KG1 (cell line): ENCODE measurements at places on chromosomes 1 and 21.

GRCh38 chr1:175237389-175237788 lies 44.8 kb upstream of the KIAA0040 start:
- no peak for DNase-seq

GRCh38 chr1:17984583-17984982 lies 123.0 kb upstream of the IGSF21 start:
- no peak for DNase-seq

GRCh38 chr21:36689324-36689723 lies 9.6 kb upstream of the SIM2 start:
- no peak for DNase-seq

DNA sequence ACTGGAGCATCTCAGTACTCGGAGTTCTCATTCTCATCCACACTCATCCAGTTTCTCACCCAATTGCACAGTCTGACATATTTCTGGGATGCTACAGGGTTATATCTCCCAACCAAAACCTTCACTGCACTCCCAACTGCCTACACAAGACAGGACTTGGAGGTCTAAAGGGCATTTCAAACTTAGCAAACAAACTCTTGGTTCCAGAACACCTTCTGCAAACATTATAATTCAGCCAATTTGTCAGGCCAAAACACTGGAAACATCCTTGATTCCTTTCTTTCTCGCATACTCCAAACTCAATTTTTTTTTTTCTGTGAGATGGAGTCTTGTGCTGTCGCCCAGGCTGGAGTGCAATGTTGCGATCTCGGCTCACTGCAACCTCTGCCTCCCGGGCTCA lies 7.9 kb downstream of the SLAMF1 start:
- no peak for DNase-seq

DNA sequence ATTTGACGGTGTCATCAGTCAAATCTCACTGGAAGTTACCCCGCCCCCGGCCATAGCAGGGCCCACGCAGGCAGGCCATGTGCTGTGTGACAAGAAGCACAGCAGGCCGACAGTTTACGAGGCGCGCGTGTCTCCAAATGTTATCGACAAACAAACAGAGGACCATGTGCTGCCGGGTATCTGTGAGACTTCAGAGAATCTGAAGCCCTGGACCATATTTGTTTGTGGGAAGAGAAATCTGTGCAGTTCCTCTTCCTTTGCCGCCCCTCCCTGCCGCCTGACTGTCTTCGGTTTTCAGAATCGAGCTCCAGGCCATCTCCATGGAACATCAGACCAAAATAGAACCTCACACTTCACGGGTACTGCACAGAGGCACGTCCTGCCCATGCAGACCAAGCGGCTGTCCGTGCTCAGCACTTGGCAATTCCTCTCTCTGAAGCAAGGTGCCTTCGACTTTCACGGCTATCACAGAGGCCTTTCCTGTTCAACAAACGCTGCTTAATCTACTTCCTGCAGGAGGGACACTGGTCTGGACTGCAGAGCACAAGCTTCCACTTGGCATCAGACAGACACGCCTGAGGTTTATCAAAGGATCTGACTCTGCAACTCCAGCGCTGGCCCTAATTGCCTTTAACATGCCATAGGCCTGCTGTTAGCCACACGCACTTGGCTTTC lies 135.7 kb upstream of the KRTAP19-8 start:
- DNase-seq, result no peak

GRCh38 chr21:35319684-35320283 lies 270.7 kb upstream of the RUNX1 start:
- no peak for DNase-seq

GRCh38 chr21:38280867-38281266 lies 24.1 kb downstream of the KCNJ15 start:
- DNase-seq, result no peak

DNA sequence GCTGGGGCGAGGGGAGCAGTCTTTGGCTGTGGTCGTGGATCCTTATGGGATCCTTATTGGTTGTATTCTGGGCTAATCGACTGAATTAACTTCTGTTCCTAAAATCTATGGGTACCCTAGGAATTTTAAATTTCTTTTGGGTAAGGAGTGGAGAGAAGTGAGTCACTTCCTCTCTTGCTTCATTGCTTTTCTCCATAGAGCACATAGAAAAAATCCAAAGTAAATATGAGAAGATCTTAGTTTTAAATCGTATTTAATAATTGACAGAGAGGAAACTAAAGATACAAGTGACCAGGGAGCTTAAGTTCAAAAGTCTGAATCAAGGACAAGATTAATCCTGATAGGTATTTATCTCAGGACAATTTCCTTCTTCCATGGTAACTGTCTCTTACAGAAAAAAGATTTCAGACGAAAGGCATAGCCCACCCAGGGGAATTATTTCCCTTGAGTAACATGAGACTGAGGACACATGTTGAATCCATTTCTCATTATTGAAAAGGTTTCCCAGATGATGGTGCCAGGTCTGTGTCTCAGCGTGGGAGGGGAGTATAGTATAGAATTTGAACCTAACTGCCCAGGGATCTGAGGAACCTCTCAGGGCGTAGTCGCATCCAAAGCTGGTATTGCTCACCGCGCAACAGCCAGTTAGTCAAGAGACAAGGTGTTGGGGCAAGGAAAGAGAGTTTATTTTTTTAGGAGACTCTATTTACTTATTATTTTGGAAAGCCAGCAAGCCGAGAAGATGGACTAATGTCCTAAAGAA lies 28.7 kb upstream of the FASLG start:
- DNase-seq, result no peak

DNA sequence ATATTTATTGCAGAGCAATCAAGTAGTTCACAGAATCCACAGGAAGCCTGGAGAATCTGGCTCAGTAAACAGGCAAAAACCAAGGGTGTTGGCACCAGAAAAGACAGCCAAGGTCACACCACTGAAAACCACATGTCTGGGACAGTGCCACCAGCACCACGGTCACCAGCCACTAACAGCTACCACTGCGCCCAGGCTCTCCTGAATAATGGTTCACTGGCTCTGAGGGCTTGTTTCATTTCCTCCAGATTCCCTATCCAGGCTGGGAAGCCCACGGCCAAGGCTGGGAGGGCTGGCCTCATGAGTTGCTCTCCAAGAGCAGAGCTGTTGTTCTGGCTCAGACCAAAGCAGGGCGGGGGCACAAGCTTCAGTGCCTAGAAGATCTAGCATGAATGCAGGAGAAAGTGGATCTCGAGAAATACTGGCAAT lies 54.5 kb upstream of the PTGFRN start:
- DNase-seq, result no peak

GRCh38 chr1:228313536-228314277 lies 92.9 kb downstream of the TRIM11 start:
- no peak for DNase-seq

DNA sequence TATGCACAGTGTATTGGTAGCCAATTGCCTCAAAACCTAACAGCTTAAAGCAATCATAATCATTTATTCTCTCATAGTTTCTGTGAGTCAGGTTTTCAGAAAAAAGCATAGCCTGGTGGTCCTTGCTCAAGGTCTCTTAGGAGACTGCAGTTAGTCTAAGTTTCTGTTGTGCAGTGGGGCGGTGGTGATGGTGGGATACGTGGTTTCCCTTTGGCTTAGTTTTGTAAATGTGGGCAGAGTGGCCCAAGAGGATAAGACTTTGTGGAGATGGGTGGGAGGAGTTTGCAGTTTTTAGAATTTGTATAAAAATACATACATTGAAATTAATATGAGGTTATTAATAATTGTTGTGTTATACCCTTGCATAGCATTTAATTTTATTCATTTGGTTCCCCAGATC lies 68.6 kb downstream of the NOS1AP start:
- DNase-seq, result no peak

GRCh38 chr1:188584119-188584518 lies 1755.4 kb downstream of the PLA2G4A start:
- no peak for DNase-seq

- no peak for DNase-seq
Observed at GRCh38 chr1:41535716-41536115, 51.2 kb upstream of the EDN2 start.

GRCh38 chr1:91537281-91537986 lies 36.8 kb downstream of the CDC7 start:
- no peak for DNase-seq

- no peak for DNase-seq
Observed at GRCh38 chr1:234833646-234834045, 223.7 kb upstream of the IRF2BP2 start.

DNA sequence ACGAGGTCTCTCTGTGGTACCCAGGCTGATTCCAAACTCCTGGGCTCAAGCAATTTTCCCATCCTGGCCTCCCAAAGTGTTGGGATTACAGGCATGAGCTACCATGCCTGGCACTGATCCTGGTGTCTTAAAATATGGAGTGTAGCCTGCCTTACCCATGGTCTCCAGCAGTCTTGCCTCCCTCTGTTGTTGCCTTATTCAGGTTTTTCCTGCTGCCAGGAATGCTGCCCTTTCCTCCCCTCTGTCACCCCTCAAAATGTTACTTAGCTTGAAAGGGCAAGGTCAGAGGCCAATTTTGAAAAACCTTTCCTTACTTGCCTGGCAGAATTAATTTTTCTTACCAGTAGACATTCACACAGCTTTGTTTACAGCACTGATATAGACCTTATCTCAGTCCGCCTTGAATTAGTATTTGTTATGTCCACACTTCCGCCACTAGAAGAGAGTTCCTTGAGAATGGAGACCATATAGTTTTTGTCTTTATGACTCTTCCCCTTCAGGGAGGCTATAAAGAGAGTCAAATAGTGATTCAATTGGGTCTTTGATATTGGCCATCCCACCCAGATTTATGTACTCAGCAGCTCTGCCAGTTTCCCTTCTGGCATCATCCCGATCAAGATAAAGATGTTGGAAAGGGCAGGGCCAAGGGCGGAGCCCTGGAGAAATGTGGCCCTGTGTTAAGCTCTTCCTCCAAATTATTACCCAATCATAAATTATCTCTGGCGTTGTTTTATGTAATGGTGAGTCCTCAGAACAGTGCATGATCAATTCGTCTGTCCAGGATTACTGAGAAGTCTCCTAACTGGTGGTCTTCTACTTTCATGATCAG lies 38.8 kb downstream of the C1orf21 start:
- no peak for DNase-seq

DNA sequence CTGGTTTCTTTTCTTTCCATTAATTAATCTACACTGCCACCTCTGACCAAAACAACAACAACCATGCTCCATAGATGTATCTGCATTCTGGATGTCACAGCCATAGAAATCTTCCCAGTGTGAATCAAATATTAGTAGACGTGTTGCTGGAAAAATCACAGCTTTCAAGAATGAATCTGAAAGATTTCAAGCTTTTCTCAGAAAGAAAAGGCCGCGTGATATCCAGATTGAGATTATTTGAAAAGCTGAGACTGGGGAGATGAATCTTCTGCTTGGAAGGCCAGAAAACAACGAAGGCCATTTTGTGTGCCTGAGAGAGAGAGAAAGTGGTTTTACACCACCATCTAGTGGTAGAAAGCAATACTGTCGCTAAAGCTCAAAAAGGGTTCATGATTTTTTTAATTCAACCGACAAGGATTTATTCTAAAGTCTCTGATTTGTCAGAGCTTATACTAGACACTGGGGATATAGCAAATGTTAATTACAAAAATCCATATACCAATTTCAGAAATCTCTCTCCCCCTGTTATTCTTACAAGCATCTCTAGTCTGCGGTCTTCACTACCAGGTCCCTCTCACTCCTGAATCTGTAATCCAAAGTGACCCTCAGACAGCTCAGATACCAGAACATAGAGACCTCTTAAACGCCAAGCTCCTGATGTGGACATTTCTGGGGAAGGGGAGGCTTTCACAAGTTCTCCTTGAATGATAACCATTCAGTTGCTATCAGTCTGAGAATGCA lies 87.5 kb upstream of the SGIP1 start:
- DNase-seq, result peak; percentile 70

DNA sequence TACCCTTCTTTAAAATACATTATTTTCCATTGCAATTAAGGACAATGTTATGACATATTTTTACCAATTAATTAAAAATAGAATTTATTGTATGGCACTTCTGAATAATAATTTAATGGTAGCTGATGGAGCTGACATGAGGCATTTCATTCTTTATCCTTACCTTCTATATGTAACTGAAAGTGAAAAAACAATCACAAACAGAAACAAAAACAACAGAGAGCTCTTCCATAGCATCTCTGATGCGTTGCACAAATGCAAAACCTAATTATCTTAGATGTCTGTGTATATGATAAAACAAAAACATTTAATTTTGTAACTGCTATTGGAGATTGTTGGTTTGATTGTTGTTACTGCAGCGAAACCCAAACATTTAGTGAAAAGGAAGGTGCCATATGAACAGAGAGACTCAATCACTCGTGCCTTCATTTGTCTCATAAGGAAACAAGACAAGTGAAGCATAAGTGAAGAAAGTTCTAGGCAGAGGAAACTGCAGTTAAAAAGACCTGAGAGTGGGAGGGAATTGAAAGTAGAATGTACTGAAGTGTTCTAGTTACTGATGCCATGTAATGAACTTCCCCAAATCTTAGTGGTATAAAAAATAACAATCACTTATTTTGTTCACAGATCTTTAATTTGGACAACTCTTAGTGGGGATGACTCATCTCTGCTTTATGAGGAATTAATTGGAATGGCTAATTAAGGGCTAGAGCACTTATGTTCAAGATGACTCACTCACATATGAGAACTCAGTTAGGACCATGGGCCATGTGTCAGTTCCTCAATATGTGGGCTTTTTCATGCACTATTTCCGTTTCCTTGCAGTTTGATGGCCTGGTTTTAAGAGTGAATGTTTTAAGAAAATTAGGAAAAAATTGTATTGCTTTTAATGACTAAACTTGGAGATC lies 245.0 kb upstream of the OLFM3 start:
- no peak for DNase-seq

DNA sequence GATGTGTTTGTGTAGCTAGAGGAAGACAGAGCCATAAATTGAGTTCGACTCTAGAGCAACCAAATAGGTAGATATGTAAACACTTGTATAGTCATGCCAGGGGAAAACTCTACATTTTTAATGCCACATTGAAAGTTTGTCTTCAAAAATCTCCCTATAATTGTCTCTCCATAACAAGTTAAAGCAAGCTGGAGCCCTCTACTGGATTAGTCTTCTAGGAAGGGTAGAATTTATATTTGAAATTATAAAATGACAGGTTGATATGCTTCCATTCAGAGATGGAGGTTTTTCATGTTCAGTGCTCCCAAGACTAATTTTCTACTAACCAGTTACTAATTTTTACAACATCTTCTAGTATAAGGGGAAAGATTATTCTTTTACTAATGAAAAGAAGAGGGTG lies 13.1 kb upstream of the COL24A1 start:
- no peak for DNase-seq

DNA sequence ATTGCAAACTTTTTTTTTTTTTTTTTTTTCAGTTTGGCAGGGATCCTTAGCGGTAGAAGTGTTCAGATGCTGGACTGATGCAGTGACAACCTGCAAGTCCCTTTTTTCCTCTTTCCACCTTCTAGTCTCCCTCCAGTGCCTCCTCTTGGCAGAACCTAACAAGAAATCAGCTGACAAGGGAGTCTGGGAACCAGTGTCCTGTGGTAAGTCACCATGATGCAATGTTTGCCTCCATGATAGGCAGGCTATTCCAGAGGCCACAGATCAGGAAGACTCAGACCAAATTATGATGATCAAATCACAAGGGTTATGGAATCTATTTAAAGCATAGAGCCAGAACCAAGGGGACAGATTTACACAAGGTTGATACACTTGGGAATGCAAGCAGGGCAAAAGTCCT lies 3.0 kb upstream of the CD34 start:
- DNase-seq, result no peak
